Activated CD8-positive, alpha-beta T cell treated with anti-CD3 and anti-CD28 coated beads for 36 hours (primary cell): ENCODE measurements at places on chromosomes 5 and 9.

- DNase-seq: peak; percentile 52
These were observed 11.3 kb upstream of the GRHPR start for GRCh38 chr9:37410969-37411785.

DNA sequence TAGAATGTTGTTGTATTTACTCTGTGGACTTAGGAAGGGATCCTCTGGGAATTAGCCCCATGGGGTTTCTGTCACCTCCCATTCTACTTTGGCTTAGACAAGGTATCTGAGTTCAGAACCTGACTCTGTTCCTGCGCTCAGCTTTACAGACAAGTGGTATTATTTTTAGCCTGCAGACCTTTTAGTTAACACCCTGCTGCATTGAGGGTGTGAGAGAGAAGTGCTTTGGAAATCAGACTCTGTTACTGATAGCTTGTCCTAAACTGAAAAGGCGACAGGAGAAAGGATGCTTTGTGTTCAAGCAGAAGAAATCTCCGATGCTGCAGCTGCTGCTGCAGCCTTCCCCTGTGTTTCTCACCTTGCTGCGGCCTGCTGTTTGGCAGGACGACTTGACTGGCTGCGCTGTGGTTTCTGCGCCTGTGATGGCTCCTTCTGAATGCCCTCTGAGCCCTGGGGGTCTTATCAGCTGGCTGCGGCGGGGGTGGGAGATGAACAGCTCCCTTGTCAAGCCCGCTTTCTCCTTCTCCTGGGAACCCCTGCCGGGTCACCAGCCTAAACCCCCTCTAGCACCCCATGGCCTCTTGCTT, 61.9 kb downstream of the PGM5 start:
- DNase-seq: no peak

DNA sequence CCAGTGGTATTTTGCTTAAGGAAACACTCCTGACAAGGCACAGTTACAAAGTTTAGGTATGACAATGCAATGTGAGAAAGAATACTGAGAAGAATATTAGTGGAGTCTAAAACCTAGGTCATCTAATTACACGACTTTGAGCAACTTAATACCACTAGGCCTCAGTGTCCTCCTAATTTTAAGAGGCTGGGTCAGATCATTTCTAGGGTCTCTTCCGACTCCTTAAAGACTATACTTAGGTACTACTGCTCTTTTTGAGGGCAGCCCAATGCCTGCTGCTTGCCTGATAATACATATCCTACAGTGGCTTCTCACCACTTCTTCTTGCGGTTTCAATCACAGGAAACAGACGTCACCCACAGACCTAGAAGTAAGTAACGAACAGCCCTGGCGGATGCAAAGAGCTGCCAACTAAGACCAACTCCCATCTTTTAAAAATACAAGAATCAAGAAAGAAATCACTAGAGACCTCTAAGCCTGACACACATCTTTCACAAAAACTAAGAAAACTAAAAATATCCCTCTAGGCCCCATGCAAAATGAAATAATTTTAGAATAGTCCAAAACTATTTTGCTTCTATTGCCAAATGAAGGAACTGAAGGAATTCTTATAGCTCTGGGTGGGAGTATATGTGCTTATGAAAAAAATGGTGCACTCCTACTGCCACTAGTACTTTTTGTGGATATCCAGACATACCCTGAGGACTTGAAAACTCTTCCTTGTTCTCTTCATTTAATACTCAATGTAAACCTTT, 13.1 kb downstream of the DIAPH1 start:
- peak; percentile 88 for DNase-seq

GRCh38 chr9:36903541-36904435, 130.3 kb downstream of the PAX5 start:
- peak; percentile 89 for DNase-seq

GRCh38 chr5:35861718-35862117, 5.0 kb downstream of the IL7R start:
- DNase-seq: no peak

DNA sequence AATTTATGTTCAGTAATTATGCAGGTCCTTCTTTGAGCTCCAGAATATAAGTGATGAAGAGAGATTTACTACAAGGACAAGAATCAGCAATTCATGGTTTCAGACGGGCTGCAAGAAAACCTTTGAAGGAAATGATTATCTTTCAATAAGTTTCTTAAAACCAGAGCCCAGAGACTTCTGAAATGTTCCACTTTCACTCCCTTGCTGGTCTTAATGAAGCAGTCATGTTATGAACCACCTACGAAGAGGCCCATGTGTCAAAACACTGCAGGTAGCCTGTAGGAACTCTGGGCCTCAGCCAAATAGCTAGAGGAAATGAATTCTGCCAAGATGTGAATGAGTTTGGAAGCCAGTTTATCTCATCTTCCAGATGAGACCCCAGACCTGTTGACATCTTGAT, 505.9 kb upstream of the MEF2C start:
- DNase-seq: no peak

- no peak for DNase-seq
These were observed at the start of gene C5 for GRCh38 chr9:121050128-121050988. Gene C5 (minus strand): TSS chr9:121050275. CDS start chr9:121050246, 29 bp downstream.

- no peak for DNase-seq
These were observed 3.8 kb upstream of the CTNNAL1 start for GRCh38 chr9:109017061-109017460.

DNA sequence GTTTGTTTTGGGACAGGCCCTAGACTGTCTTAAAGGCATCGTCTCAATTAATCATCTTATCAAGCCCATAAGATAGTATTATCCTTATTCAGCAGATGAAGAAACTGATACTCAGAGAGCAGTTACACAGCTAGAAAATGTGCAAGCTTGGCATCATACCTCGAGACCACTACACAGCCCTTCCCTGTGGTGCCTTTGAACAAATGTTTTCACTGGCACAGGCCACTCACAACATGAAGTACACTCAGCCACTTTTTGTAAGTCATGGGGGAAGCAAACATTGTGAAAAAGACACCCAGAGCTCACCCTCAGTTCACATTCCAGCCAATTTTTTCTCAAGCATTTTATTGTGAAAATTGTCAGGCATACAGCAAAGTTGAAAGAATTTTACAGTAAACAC, 122.5 kb downstream of the WDR41 start:
- no peak for DNase-seq
